ENCODE measurements at places on chromosomes 16 and 17.

GRCh38 chr17:31917065-31917529 is 15.6 kb upstream of the UTP6 start:
- no peak for DNase-seq

GRCh38 chr16:2771496-2772402 is 5.3 kb downstream of the ELOB start:
- no peak for DNase-seq

DNA sequence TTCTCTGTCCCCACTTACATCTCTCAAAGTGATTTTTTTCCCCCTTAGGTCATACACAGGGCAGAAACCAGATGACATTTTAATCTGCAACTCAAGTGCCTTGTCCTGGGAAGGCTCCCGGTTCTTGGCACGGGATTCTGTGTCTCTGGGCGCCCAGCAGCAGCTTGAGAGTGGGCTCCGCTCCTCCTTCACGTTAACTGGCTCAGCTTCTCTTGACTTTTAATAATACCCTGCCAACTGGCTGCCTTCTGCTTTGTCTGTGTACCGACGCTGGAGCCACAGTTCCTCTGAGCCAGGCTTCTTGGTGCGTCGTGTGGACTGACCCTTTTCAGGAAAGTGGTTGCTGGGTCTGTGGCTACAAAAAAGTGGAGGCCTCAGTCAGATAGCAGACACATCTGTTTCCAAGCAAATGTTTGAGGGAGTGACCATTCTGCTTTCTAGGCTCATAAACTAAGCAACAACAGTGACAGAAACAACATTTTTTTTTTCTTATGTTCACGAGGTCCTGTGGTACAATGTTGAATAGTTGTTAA is 64.9 kb downstream of the IRF8 start:
- no peak for DNase-seq

GRCh38 chr17:49851387-49852291 is 3.8 kb upstream of the TAC4 start:
- peak; percentile 77 for DNase-seq

DNA sequence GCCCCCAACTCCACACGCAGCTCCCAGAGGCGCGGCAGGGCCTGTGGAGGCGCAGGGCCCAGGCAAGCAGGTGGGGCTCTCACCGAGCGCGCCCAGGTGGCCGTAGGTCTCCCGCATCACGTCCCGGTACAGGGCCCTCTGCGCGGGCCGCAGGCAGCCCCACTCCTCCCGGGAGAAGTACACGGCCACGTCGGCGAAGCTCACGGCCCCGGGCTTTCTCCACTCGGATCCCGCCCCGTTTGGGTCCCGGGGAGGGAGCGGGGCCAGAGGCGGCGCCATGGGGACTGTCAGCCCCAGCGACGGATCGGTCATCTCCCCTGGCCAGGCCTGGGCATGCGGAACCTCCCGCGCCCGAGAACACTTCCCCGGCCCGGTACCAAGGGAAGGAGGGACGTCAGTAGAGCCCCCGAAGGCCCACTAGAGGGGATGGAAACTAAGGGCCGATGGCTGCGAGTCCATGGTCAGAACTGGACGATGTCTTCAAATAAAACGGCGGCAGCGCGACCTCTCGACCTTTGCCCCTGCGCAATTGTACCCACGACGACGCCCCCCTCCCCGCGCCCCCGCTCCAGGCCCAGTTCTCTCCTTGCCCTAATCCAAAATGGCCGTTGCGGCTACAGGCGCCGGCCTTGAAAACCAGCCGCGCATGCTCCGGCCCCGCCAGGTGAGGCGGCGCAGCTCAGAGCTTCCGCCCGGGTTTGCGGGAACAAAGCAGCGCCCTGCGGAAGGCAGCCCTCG is at the start of gene ZNF747:
ZNF747 (minus strand) TSS at position 491 of the 738 bp plus-strand sequence; CDS start at position 312, 179 bp downstream.
- peak; percentile 84 for DNase-seq

DNA sequence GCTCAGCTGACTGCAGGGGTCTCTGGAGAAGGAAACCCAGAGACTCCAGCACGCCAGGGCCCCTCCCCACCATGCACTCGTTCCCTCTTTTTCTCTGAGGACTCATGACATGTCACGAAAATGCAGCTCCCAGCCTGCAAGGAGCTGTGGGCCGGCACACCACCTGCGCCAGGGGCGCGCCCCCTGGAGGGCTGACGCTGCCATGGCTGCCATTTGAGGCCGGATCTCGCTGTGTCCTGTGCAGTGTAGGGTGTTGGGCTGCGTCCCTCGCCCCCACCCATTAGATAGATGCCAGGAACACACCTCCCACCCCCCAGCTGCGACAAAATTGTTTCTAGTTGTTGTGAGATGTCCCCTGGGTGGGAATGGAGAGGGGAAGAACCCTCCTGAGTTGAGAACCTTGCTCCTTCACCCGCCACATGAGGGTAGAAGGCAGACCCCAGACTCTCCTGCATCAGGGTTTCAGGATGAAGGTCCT is 8.2 kb downstream of the SYNGR2 start:
- DNase-seq: peak; percentile 60
